Ecto neural progenitor cell (in vitro differentiated cells): ENCODE measurements at places on chromosomes 6 and 20.

GRCh38 chr20:48308882-48309281, 518.9 kb downstream of the PREX1 start:
- DNase-seq: no peak

- DNase-seq: no peak
Observed at GRCh38 chr6:75219263-75219662, 13.4 kb upstream of the COL12A1 start.

- no peak for DNase-seq
Observed at GRCh38 chr6:36980876-36981619, 4.9 kb downstream of the MTCH1 start.

- no peak for DNase-seq
Observed at GRCh38 chr6:31922942-31923341, 4.6 kb upstream of the C2 start.

DNA sequence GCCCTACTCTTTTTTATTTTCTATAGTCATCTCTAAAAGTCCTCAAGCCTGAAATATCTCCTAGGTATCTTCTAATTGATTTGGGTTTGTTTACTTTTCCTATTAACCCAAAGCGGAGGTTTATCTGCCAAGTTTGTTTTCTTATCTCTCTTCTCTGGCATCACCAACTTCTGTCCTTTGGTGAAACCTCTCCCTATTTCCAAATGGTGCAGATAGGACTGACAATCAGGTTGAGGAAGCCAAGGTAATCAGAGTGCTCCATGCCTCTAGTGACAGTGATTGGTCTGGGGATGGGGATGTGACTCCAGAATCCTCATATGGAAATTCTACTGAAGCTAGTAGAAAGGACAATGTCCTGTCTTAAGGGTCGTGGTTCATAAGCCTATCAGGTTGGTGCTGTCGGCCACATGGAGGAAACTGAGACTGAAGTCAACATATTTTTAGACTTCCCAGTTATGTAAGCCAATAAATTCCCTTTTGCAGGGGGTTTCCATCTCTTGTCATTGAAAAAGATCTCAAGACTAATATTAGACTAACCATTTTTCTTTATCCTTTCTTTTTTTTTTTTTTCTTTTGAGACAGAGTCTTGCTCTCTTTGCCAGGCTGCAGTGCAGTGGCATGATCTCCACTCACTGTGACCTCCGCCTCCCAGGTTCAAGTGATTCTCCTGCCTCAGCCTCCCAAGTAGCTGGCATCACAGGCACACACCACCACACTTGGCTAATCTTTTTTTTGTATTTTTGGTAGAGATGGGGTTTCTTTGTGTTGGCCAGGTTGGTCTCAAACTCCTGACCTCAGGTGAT, 28.0 kb downstream of the KIF6 start:
- no peak for DNase-seq

DNA sequence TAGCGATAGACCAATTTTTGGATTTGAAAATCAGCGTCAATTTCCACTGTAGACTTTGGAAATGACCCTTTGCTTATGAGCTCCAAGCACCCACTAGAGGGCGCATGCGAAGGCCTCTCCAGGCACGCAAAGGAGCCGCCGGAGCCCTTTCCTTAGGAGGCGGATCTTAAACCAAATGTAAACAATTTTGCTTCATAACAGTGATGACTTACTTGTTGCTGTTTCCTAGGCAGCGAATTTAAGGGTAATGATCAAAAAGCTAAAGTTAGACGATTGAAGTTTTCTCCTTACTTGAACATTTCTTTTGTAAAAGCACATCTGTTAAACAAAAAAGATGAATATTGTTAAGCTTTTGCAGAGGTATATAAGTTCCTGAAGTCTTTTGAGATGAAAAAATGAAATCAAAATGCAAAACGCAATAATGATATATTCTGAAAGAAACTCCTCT, 29.2 kb upstream of the EXOC2 start:
- DNase-seq: peak; percentile 72

GRCh38 chr6:93970684-93971083, 551.3 kb upstream of the EPHA7 start:
- no peak for DNase-seq

DNA sequence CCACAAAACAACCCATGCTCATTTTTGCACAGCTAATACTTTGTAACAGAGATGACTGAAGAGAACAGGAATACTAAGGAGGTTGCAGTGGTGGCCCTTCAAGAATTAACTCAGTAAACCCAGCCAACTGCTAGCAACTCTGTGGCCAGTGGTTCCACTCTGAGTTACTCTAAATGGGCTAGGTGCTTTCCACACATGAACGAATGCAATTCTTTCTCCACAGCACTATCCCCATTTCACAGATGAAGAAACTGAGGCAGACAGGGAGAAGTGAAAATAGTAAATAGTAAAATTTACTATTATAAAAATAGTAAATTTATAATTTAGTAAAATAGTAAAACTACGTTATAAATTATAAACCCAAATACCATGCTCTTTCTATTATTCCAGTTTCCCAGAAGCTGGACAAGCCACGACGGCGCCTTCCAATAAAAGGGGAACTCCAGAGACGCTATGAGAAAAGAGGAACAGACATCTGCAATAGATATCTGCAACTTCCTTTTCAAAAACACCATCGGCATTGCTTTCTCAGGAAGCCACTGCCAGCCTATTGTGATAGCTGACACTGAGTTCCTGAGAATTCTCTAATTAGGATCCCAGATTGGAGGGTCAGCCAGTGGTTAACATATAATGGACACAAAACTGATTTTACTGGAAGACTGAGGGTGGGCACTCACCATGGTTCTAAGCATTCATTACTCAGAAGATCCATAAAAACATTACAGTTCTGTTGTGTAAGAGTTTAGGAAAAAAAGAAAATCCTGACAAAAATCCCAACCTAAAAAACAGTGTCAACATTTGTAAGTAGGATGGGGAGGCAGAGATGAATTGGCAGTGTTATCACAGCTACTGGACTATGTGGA, 16.2 kb downstream of the FKBP1A start:
- DNase-seq: no peak

- DNase-seq: no peak
Observed at GRCh38 chr20:12053353-12053752, 135.7 kb downstream of the BTBD3 start.

DNA sequence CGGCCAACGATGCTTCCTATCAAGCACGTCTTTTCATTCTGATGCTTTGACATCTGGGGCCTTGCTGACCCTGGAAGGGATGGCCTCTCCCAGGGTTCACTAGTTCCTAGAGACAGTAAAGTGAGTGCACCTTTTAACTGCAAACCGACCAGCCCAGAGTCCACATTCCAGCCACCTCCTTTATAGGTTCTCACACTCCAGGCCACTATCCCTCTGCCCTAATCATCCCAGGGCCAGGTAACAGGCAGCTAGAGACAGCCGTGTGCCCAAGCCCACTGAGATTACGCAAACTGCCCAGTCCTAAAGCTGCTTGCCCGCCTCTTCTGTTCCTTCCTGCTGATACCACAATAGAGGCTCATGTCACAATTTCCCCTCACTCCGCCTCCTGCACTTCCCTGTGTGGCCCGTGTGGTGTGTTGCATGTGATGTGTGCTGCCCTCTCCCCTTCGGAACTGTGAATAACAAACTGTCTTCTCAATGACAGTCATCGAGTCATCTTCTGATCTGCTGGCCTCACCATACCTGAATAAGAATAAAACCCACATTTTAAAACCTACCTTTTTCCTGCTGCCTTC, 123.7 kb upstream of the EXOC2 start:
- no peak for DNase-seq

DNA sequence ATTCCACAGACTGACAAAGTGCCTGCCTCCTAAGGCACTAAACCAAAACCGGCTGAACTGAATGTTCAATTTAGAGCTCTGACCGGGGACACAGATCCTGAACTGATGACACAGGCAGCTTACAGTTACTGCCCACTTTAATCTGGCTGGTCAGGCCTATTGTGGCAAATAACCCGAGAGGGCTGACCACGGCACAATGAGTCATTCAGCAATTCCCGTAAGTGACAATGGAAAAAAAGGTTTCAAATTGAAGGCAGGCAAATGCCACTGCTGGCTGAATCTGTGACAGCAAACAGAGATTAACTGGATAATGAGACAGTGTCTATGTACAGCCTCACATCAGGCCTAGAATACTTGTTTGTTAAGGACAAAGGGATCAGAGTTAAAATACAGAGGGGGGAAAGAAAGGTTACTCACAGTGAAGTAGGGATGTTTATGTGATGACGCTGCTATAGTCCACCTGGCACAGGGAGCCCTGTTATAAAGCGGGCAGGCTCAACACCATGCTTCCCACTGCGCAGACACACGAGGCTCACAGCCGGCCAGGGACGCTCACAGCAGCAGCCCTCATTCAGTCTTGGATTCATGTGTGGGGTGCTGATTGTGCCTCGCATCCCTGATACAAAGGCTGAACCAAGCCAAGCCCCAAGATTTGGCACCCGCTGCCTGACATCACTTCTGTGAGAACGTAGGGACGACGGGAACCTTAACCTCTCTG, 54.4 kb downstream of the RTN4IP1 start:
- DNase-seq: no peak

DNA sequence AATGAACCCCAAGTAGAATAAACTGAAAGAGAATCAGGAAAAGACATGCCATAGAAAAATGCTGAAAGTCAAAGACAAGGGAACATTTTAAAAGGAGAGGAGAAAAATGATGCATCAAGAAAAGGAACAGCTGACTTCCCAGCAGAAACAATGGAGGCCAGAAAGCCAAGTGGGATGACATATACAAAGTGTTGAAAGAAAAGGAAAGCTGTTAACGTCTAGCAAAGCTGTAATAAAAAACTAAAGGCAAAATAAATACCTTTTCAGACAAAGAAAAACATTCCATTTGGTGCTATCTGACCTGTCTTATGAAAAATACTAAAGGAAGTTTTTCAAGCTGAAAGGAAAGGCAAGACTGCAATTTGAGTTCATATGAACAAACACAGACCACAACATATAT, 34.1 kb upstream of the PDE10A start:
- DNase-seq: no peak

DNA sequence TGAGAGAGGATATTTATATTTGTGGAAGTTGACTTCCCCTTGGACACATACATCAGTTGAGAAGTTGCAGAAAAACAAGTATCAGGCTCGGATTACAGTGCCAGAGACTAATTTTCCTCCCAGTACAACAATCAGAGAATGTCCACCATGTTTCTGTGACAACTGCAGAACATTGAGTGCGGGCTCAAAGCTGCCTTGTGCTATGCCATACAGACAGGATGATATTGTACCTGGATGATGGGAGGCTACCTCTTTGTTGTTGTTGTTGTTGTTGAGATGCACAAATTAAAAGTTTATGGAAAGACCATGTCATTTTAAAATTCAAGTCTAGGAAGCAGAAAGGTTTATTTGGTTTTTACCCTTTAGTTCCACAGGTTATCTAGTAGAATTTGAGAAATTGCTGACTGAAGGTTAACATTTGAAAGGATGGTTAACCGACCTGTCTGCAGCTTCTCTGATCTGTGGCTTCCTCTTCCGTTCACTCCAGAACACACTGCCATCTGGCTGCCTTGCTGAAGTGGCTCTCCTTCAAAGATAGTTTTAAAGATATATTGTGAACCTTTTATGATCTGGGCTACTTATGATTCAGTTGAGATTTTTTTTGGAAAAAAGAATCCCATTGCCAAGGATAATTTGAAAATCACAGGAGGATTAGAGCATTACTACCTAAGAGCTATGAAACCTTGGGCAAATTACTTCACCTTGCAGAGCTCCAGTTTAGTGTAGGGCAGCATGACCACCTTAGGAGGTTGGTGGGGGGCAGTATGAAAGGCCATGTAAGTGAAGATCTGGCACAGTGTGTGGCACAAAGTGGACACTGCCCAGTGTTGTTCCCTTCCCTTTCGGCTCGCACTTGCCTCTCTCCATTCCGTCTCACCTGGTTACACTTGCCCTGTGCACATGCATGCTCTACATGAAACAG, 15.9 kb downstream of the TMEM200A start:
- DNase-seq: no peak

GRCh38 chr20:7171911-7172310, 404.4 kb downstream of the BMP2 start:
- no peak for DNase-seq

GRCh38 chr6:11270030-11271027, 37.9 kb upstream of the NEDD9 start:
- no peak for DNase-seq

GRCh38 chr20:50977066-50978021, 18.7 kb downstream of the MOCS3 start:
- DNase-seq: no peak

GRCh38 chr20:47181056-47181862, 175.2 kb downstream of the ZMYND8 start:
- no peak for DNase-seq

GRCh38 chr6:81241126-81242041, 511.1 kb downstream of the TENT5A start:
- DNase-seq: no peak

GRCh38 chr6:33781131-33781975, 7.6 kb downstream of the LEMD2 start:
- DNase-seq: no peak

DNA sequence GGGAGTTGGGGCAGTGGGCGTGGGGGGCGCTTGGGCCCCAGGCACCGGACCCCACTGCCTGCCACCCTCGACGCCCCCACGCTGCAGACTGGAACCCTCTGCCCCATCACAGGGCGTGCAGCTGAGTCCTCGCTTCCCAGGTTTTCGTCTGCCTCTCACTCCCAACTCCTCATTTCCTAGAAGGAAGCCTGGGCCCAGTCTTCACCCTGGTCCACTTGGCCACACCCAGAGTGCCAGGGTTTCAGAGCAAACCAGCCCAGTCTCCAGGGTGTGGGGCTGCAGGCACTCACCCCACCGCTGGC, 30.3 kb downstream of the FRMD1 start:
- DNase-seq: no peak

GRCh38 chr20:11315525-11315924, 602.2 kb upstream of the BTBD3 start:
- no peak for DNase-seq

GRCh38 chr20:16711661-16712258, 18.1 kb upstream of the SNRPB2 start:
- no peak for DNase-seq
